ENCODE measurements at places on chromosomes 2 and 18.

DNA sequence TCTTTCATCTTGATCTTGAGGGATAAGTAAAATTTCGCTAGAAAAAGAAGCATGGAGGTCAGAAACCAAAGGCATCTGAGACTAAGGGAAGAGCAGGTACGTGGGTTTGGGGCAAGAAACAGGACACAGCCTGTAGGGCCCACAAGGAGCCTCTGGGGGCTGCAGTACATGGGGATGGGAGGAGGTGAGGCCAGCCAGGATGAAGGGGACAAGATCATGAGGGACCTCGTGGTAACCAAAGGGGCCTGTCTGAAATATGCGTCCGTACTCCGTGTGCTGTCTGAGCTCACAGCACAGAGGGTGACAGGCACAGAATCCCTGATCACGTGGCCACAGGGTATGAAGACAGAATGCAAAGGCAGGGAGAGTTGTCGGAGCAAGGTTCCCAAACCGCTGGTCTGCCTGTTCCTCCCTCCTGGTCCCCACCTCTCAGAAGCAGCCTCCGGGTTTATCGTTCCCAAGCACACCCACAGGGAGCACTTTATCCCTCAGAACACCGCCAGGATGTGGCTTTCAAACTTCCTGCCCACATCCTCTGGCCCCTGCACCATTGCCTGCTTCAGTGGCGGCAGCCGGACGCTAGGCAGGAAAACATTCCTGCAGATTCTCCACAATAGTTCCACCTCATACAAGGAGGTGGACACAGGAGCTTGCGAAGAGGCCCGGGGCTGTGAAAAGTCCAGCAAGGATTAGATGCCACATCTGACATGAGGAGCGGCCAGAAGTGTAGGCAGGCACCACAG is 12.0 kb downstream of the TMEM163 start:
- no peak for DNase-seq

- DNase-seq: no peak
Measured at GRCh38 chr2:207283356-207283755, 117.6 kb upstream of the KLF7 start.

DNA sequence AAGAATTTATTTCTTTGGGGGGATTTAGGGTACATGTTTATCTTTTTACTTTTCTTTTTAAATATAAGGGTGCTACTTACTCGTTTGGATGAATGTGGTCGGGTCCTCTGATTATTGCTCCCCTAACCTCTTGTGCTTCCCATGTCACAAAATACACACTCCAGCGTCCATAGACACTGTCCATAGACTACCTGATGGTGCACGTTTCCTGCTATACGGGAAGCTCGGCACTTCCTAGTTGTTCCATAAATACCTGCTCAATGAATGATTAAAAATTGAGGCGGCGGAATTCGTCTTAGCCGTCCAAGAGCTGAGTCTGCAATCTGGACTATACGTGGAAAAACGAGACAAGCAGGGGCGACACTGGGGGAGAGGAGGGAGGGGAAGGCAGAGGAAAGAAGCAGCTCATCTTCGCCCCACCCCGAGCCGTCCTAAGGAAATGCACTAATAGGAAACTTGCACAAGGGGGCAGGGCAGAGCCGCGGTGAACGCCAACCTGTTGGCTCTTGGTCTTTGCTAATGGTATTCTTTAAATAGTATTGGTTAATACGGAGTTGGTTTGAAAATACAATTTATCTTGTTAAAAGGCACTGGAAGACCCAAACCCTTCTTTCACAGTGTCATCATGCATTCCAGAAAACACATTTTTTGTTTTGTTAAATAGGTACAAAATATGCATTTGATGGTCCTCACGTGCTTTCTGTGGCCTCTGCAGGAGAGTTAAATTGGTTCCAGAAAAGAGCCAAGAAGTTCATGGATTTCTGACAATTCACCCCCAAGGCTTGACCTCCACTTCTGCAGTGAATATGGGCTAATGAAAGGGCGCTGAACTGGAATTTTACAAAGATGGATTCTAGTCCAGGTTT is 73.0 kb upstream of the KCTD1 start:
- no peak for DNase-seq

DNA sequence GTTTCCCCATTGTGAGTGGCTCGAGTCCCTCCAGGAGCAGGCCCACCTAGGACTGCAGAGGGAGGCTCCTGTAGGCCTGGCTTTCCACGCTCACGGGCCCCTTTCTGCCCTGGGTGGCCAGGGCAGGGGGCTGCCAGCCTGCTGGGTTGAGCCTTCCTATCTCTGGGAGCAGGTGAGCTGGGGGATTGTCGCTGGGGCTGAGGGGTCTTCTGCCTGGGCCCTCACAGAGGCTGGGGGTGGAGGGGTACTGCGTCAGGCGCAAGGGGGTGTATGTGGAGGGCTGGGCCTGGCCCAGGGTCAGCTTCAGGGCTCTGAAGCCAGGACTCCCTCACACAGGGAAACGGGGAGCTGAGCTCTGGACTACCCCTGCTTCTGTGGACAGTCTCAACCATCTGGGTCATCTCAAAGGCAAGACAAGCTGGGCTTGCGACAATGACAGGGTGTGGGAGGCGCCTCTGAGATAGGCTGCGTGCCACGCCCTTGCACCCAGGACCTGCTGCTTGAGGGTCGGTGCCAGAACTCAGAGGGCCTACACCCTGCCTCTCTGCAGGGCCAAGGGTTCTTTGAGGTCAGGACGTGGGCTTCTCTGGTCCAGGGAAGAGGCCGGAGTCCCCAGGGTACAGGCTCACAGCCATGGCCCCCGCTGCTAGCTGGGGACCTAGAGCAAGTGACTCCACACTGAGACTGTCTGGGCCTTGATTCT is 206.1 kb downstream of the TWIST2 start:
- no peak for DNase-seq

DNA sequence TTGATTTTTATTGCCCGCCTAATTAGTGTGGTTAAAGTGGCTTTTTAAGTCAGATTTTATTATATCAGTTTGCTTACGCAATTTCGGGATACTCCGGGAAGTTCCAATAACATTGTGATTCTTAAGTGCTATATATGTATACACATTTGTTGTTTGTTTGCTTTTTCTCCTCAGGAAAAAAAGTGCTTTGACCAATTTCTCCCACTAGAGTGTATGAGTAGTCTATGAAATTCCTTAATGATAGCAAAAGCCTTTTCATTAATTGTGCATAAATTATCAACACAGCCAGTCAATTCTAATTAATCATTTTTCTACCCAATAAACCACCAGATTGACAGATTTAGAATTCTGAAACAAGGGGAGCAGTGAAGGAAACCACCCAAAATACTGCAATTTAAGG is 172.2 kb downstream of the DPP10 start:
- no peak for DNase-seq

GRCh38 chr2:69616755-69617154 is 26.8 kb downstream of the AAK1 start:
- DNase-seq: no peak

DNA sequence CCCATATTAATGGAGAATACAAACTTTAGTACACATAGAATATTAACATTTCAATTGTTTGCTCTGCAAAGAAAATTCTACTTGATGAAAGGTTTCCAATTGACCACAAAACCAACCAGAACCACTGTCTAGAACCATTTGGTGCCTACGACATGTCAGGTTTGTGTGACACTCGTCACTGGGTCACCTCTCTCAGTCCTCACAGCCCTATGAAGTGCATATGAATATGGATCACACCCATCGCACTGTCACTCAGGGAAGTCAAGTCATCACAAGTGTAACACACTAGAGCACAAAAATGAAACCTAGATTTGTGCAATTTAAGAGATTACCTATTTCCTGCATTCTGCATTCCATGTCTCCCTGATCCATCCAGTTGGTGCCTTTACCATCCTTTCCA is 43.7 kb downstream of the PTPN2 start:
- DNase-seq: no peak

DNA sequence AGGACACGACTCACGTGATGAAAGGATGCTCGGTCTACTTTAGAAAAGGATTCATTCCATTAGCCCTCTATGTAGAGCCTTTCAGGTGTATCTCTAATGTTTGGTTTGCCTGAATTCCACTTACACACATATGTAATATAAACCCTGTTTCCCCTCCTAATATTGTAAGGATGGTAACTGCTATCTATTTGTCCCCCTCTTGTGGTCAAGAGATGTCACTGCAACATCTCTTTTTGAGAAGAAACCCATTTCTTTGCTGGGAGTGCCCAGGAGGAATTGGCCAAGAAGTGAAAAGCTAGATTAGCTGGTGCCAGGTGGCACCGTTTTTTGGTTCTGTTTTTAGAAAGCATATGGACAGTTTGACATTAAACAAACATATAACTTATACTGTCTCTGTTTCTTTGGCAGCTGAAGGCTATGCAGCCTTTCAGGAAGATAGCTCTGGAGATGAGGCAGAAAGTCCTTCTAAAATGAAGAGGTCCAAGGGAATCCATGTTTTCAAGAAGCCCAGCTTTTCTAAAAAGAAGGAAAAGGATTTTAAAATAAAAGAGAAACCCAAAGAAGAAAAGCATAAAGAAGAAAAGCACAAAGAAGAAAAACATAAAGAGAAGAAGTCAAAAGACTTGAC is 41.2 kb downstream of the RALBP1 start:
- no peak for DNase-seq

GRCh38 chr2:24403832-24404212 is 43.5 kb upstream of the ITSN2 start:
- no peak for DNase-seq

- no peak for DNase-seq
Measured at GRCh38 chr2:12605936-12606335, 110.8 kb upstream of the TRIB2 start.

DNA sequence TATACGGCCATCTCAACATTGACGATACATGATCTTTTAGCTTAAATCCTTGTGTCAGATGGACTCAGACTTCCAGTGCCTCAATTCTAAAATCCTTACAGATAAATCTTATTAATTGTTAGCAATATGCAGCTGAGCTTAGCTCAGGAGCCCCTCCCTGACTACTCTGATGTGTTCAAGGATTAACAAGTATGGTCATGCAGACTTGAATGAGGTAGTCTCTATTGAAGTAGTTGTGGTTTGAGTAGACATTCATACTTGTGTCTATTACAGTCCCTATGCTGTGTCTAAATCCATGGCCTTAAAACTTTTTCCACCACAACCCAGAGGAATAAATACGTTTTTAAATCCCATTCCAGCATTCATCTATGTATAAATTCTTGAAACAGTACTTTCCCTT is 119.5 kb downstream of the NUP35 start:
- no peak for DNase-seq

DNA sequence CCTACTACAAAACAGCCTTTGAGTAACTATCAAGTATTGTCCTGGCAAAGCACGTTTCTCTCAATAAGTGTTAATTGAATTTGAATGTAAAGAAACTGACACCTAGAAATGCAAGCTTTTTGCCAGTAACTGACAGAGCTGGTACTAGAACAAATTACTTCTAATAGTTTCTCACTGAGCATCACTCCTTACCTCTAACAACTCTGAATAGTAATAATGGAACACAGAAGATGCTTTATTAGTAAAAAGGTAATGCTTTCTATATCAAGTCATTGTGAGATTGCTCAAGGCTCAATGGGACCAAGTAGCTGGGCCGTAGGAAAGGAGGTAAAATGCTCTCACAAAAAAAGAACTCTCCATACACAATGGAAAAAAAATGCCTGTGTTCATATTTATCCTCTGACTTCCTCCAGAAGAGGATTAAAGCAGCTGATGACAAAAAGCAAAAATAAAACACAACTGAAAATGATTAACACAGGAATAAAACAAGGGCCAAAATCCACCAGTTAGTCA is 11.8 kb downstream of the RASGRP3 start:
- no peak for DNase-seq

DNA sequence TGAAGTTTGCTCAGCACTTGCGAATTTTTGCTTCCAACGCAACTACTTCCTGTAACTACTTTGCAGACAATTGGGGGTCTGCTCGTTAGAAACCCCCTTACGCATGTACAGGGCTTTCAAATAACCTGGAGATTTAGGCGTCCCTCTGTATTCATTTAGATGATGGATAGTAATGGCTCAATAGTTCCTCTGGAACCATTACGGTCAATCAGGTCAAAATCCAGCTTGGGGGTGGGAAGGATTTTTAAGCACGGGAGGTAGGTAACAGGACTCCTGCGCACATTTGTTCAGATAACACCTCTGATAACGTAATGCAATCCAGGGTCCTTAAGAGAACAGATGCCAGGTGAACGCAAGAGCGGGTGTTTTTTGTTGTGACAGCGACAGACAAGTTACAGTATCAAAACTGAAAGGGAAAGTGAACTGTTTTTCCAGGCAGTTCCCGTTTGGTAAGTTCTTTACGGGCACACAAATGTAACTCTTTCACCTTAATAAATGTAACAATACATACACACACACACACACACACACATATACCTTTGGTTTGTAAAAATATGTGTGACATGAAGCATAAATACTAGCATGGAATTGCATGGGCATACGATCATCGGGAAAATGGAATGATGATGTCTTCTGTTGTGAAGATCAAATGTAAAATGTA is 3.8 kb upstream of the OSR1 start:
- no peak for DNase-seq

GRCh38 chr18:60978338-60978737 is 354.9 kb upstream of the CDH20 start:
- DNase-seq: no peak

GRCh38 chr2:228763379-228763981 is 507.6 kb downstream of the PID1 start:
- DNase-seq: no peak

DNA sequence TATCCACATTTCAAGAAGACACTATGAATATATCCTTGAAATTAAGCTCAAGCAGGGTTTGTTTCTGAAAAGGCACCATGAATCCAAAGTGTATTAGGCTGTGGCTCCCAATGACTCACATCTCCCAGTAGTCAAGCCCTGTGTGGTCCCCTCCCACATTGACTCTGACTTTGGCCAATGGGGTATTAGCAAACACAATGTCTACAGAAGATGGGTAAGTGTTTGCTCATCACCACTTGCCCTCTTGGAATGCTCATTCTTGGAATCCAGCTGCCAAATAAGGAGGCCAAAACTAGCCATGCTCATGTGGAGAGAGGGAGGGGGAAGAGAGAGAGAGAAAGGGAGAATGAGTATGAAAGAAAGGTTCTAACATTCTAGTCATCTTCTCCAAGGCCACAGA is 490.0 kb downstream of the TXNL1 start:
- DNase-seq: no peak

- DNase-seq: no peak
Measured at GRCh38 chr2:227627769-227628168, 10.5 kb downstream of the SCYGR4 start.

DNA sequence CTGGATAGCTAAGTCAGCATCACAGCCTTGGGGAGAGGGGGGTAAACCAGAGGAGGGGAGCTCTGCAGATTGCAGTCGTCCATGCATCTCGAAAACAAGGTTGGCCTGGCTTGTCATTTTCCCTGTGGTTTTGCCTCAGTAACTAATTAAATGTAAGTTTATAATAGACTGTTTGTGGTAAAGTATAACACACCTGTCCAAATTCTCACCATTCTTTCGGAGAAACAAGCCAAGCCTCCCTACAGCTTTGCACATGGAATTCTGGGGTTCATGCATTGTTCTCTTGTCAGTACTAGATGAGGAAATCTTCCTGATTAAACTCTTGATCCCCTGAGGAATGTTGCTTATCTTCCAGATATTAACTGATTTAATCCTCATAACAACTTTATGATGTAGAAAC is 1065.2 kb upstream of the FAM98A start:
- no peak for DNase-seq

Measured in SIG-M5 (cell line).